ENCODE measurements at places on chromosomes 3 and 15.

GRCh38 chr3:105618556-105618955, 250.3 kb downstream of the CBLB start:
- no peak for DNase-seq

DNA sequence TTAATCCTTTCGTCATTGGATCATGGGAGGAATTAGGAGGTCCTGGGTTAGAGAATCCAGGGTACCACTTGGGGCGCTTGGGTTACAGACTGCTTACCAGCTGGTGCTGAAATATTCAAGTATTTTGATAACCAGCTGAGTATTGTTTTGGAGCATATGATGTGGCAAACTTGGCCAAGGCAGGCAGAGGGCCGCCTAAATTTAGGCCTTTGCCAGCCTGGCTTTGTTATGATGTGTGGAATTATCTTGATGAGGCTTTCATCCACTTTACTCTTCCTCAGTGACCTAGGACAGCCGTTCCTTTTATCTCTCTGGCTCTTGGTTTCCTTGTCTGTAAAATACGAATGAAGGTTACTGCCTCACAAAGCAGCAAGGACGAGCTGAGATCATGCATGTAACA, 6.9 kb downstream of the COPG1 start:
- DNase-seq: no peak

GRCh38 chr15:66815318-66815717, 113.3 kb downstream of the SMAD6 start:
- DNase-seq: no peak

DNA sequence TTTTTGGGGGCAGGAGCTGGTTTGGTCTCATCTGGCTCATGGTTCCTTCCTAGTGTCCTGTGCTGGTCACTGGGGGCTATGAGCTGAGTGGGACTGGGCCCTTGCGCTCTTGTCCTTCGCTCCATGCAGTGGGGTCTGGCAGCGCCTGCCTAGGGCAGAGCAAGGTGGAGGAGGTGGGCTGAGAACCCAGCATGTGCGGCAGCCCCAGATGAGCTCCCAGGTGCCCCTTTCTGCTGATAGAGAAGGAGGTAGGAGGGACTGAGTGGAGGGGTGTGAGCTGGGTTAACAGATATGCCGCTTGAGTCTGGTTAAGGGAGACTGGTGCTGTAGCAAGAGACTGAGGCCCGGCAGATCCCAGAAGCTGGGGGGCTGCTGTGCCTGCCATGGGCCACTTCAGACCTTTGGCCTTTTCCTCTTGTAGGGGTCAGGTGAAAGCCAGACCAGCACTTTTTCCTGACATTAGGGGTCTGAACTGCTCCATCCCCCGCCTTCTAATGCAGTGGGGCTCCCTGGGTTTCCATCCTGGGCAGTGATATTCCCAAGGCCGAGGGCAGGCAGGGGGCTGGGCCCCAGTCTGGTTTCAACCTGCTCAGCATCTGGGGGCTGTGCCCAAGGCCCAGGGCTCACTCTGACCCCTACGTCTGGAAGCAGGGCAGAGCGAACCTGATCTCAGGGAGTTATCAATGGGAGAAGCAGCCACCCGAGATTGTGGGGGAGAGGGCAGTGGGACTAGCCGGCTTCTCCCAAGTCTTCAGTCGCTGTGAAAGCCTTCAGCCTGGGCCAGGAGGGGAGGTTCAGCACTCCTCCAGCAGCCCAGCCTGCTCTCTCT, 62.9 kb upstream of the PRR23C start:
- DNase-seq: no peak

DNA sequence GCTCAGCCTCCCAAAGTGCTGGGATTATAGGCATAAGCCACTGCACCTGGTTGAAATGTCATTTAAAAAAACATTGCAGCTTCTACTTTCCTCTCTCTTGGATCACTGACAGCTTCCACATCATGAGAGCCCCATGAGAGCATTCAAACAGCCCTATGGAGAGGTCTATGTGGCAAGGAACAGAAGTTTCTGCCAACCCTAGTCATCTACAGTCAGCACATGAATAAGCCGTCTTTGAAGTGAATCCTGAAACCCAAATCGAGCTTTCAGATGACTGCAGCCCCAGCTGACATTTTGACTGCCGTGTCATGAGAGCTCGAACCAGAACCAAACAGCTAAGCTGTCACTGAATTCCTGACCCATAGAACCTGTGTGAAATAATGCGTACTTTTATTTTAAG, 39.8 kb downstream of the CD200R1L start:
- no peak for DNase-seq

DNA sequence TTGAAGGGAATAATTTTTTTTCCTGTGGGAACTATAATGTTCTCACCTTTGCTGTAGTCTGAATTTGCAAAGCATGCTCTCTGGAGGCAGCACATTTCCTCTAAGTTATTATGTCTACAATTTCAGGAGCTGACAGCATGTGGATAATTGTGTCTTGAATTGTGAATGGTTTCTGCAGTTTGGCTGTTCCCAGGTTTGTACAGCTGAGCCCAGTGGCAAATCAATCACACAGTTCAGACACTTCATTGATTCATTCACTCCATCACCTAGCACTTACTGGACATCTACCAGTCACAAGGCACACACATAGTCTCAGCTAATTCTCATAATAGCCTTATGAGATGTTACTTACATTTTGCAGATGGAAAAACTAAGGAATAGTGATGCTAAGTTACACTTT, 219.0 kb upstream of the ROPN1 start:
- no peak for DNase-seq

DNA sequence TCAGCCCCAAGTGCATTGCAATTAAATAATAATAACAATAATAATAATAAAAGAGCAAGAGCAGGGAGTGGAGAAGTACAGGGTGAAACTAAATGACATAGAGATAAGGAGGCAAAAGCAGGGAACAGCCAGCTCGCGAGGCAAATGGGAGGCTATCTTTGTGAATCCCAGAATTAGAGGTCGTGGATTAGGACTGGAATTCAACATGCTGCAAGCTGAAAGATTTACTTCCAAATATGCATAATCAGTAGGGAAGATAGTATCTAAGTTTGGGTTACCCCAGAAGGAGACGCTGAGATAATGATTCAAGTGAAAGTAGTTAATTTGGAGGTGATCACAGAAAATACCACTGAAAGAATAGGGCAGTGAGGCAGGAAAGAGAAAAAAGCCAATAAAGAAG, 119.4 kb upstream of the UBE2E2 start:
- DNase-seq: no peak

DNA sequence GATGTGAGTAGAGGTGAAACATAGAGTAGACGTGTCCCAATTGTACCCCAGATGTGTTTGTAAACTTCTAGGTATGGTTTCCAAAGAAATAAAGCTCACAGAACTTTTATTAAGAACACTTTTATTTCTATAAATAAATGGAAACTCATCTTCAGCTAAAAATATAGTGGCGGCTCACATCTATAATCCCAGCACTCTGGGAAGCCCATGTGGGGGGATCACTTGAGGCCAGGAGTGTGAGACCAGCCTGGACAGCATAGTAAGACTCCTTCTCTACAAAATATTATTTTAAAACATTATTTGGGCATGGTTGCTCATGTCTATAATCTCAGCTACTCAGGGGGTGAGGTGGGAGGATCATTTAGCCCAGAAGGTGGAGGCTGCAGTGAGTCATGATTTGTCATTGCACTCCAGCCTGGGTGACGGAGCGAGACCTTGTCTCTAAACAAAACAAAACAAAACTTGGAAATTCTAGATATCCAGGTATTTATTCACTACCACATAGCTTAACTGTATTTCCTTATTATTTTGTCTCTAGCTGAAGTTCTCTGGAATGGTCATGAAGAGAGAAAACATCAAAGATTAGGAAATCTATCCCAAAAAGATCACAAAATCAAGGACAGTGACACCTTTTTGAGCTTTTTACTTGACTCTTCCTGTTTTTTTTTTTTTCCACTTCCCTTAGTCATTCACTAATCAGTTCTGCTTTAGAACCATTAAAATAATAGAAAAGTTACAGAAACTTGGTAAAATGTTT, 258.1 kb downstream of the TIGIT start:
- no peak for DNase-seq

Data from NCI-H2081 treated with DMSO at 0.1 percent for 48 hours (cell line).